ENCODE measurements at places on chromosomes 3 and 15. TPM values are rescaled to one million over a fixed set of nuclear protein-coding genes. Genes with fewer than 3 reads are reported as not detected.

GRCh38 chr15:38668898-38669391 is 104.3 kb upstream of the RASGRP1 start:
- DNase-seq: no peak

DNA sequence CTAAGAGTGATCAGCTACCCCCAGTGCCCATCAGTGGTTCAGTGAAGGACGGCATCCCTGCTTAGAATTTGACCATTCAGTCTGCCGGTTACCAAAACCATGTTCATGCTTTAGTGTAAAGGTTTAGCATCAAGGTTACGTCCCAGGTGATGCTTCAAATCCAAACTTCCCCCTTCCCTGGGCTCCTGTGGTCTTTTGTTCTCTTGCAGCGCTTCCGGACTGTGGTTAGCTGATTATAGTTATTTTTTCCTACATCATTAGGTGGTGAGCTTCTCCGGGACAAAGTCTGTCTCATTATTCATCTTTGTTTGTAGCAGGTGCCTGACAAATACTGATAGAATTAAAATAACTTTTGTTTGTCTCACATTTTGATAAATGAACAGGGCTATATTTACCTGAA is 28.3 kb upstream of the MYZAP start:
- no peak for DNase-seq

Gene DPPA2
- polyA plus RNA-seq: not detected

DNA sequence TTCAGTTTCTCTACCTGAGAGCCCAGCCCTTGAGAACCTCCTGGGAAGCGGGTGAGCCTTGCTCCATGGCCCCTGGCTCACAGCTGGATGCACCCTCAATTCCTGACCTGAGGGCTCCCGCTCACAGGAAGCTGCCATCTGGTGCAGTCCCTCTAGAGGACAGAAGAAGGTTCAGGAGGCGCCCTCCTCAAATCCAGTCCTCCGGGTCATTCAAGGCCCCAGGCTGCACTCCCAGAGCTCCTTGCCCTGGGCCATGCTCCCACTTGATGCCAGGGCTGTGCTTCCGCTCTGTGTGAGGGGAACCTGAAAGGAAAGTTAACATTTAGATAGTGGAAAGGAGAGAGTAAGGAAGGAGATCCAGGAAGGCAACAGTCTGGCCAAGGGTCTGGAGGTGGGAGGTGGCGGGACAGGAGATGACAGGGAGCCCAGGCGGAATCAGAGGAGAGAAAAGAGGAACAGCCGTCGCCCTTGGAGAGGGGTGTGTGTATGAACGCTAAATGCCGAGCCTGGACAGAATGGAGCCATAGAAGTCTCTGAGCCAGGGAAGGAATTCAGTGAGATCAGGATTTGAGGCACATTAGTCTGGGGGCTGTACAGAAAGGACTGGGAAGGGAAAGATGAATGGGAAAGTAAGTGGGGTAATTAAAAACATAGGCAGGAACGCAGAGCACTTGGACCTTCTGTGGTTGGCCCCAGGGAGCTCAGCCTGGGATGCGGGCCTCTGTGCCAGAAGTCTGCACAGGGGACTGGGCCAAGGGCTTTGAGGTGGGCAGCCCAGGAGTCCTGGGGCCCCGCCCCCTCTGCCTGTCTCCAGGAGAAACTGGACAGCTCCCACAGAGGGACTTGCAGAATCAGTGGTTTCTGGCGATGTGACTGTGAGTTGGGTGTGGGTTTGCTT is 26.1 kb downstream of the TBC1D21 start:
- no peak for DNase-seq

GRCh38 chr15:37764733-37765191 is 169.7 kb upstream of the TMCO5A start:
- DNase-seq: peak; percentile 68
